T-cell (primary cell): ENCODE measurements at places on chromosomes 6 and 20.

DNA sequence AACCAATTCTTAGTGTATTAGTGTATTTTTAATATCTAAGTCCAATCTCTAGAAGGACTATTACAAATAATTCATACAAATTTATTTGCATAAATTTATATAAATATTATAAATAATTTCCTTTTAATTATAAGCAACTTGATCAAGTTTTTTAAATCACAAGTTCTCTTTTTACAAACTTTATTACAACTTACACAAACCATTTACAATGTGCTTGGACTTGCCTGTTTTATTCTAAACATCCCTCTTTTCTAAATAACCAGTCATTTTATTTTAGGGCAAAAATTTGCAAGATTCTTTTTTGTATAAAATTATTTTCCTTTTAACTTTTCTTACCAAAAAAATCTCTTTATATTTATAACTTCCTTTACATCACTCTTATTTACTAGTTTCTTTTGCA lies 83.5 kb upstream of the SYNCRIP start:
- DNase-seq, result no peak

GRCh38 chr6:161522276-161522675 lies 248.4 kb upstream of the AGPAT4 start:
- DNase-seq, result no peak

GRCh38 chr6:26021001-26021349 lies 58.4 kb downstream of the TRIM38 start:
- peak; percentile 66 for DNase-seq

DNA sequence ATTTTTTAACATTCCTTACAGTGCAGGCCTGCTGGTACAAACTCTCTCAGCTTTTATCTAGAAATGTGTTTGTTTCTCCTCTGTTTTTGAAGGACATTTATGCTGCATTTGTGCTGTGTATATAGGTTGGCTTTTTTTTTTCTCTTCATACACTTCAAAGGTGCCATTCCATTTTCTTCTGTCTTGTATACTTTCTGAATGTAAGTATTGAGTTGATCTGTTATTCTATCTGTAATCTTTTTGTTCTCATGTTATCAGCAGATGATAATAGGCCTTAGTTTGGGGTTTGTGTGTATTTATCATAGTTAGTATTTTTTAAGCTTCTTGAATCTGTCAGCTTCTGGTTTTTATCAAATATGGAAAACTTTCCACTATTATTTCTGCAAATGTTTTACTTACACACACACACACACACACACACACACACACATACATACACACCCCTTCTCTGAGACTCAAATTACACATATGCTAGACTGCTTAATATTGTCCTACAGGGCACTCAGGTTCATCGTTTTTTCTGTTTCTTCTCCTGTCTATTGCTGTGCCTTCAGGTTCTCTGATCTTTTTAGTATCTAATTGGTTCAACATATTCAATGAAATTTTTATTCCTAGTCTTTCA lies 74.6 kb downstream of the RPP40 start:
- no peak for DNase-seq

- no peak for DNase-seq
Observed at GRCh38 chr6:130929036-130929678, 102.0 kb downstream of the SMLR1 start.

DNA sequence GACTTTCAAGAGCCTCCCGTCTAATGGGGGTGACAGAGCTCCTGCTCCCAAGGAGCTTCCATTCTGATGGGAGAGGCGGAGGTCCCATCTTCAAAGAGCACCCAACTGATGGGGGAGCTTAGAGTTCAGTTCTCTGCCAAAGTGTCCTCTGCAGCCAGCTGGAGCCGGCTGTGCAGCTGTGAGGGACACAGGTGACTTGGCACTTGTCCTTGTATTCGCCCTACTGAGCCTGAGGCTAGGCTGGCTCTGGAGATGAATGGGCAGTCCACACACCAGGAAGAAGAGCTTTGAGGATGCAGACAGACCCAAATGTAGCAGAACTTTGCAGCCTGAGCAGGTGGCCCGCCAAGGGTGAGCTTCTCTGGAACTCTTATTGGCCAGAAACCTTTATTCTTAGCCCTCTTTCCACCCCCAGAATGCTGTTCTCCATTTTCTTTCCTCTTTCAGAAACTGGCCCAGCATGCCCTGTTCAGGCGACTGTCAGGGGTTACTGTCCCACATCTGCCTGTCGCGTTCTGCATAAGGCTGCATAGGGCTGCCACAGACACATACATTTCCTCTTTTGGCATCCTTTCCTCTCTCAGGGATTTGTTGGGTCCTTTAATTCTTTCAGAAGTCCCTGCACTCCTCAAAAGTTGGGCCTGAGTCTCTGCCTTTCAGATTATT lies 108.7 kb upstream of the LRFN2 start:
- DNase-seq, result no peak

DNA sequence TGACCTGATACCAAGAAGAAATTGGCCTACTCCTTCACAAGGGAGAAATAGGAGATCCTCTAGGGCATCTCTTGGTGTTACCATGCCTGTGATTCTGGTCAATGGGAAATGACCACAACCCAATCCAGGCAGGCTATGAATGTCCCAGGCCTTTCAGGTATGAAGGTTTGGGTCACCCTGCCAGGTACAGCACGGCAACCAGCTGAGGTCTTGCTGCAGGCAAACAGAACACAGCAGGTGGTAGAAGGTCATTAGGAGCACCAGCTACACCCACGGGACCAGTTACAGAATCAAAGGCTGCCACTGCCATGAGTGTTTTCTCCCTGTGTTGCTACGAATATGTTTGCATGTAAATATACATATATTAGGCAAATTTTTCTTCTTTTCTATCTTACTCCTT lies 202.3 kb downstream of the ERMARD start:
- DNase-seq, result no peak

DNA sequence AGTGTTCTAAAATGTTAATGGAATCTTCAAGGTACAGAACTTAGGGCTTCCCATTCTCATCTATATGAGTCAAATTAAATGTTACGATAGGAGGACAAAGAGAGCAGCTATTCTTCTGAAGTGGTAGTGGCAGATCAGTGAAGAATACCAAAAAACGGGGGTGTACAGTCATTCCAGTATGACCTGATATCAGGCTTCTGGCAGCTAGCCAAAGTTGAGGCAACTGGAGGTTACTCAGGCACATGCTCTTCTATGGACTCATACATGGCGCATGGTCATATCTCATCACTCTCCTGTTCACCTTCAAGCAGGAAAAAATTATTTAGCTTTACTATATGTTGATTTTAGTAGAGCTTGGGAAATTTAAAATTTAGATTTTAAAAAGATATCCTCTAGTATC lies 1608.8 kb downstream of the GRIK2 start:
- DNase-seq, result no peak
